ENCODE measurements at places on chromosomes 16 and 17.

DNA sequence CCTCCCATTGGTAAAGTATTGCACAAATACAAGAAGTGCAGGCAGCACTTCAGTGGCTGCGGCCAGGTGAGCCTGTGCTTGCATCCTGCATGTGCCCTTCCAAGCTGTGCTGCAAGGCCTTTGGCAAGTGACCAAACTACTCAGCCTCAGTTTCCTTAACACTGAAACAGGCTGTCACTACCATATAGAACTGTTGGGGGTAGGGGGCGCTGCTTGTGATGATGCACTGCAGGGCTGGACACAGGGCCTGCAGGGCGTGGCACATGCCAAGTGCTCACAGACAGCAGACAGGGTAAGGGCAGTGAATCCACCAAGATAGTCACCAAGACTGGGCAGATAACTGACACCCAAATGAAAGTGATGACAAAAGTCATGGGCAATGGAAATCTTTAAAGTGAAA is 65.6 kb upstream of the SREBF1 start:
- DNase-seq, result no peak

DNA sequence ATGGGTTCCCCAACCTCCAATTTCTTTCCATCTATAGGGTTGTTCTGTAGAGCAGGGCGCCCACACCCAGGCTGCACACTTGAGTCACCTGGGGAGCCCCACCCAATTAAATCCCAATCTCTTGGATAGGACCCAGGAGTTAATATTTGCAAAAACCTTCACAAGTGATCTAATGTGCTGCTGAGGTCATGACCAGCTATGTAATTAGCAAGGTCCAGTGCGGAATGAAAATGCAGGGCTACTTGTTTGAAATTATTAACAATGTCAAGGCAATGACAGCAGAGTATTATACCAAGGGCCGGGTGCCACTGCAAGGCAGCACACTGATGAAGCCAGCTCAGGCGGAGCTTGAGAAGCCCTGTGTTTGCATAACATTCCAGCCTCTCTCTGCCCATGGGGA is 302.7 kb downstream of the MAF start:
- DNase-seq, result no peak

DNA sequence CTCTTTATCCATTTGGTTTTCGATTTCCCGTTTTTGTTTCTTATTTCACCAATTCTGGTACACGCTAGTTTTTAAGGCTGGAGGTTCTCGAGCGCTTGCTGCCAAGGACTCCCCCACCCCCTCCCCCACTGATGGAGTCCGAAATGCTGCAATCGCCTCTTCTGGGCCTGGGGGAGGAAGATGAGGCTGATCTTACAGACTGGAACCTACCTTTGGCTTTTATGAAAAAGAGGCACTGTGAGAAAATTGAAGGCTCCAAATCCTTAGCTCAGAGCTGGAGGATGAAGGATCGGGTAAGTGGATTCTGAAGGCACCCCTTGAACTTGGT is 825 bp downstream of the RPTOR start:
- DNase-seq, result no peak

GRCh38 chr17:36705874-36706731 is 104.7 kb downstream of the MRM1 start:
- peak; percentile 70 for DNase-seq

GRCh38 chr16:81601008-81601428 is 156.4 kb downstream of the CMIP start:
- no peak for DNase-seq

GRCh38 chr17:43559161-43559816 is 13.1 kb upstream of the ETV4 start:
- DNase-seq, result no peak

- DNase-seq, result no peak
These were observed 1.7 kb downstream of the EMP2 start for GRCh38 chr16:10578474-10579316.

- no peak for DNase-seq
These were observed 76.6 kb downstream of the LMF1 start for GRCh38 chr16:894136-894535.

GRCh38 chr17:17723354-17724261 is 42.4 kb downstream of the RAI1 start:
- DNase-seq, result peak; percentile 57

DNA sequence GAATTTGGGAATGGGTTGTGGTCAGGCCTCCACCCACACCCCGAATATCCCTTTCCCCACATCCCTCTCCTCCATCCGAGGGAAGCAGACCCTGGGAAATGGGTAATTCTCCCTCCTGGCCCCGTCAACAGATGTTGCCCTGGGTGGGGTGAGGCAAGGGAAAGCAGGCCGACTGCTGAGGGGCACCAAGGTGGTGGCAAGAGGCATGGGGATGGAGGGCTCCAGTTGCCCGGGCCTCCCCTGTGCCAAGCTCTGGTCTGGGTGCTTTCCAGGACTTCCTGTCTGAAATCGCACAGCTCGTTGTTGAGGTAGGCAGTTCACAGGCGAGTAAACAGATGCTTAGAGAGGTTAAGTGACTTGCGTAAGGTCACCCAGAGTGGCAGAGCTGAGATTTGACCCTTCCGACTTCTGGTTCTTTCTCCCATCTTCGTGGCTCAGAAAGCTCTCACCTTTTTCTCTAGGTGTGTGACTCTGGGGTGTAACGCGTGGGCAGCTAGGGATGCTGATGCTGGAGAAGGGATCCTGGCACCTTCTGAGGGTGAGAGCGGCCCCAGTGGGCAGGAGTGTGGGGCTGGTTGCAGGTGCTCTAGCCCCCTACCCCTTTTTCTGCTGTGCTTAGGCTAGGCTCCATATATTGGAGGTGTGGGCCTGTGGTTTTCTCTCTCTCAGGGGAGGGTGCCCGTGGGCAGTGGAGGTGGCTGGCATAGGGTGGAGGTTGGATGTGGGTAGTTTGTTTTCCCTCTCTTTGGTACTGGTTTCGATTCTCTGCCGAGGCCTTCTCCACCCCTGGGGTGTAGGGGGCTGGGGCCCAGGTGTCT is 17.2 kb downstream of the RARA start:
- no peak for DNase-seq

DNA sequence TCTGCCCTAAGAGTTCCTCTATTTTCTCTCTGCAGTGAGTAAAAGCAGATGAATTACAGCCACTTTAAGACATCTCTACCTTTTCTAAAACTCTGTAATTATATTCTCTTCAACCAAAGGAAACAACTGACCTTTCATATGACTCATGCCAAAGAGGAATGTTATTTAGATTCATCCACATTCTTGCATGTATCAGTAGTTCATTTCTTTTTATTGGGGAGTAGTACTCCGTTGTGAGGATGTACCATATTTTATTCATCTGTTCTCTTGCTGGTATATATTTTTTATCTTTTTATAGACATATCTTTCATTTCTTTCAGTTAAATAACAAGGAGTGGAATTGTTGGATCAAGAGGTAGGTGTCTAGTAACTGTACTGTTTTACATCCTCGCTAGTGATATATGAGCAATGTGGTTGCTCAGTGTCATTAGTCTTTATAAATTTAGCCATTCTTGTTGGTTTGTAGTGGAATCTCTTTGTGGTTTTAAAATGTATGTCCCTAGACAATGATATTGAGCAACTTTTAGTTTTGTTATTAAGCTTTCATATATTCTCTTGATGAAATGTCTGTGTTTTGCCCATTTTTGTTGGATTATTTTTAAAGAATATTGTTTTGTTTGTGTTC is 7.8 kb upstream of the MYH8 start:
- DNase-seq, result no peak

DNA sequence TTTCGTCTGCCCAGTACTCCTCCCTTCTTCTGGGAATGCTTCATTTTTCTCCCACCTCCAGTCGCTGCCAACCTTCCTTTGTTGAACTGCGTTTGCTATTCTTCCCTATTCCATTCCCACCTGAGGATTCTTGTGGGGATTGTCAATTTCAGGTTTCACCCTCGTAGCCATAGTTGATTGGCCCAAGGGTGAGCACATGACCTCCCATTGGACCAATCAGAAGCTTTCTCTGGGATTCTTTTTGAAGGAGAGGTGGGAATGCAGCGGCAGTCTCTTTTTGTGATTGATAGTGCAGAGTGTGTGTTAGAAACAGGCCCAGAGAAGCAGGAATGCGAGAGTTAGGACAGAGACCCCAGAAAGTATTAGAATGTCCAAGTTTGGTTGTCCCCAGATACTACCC is 49.1 kb upstream of the GPRC5B start:
- no peak for DNase-seq

All from WTC11 (cell line).